ENCODE measurements at places on chromosomes 6 and 20.

DNA sequence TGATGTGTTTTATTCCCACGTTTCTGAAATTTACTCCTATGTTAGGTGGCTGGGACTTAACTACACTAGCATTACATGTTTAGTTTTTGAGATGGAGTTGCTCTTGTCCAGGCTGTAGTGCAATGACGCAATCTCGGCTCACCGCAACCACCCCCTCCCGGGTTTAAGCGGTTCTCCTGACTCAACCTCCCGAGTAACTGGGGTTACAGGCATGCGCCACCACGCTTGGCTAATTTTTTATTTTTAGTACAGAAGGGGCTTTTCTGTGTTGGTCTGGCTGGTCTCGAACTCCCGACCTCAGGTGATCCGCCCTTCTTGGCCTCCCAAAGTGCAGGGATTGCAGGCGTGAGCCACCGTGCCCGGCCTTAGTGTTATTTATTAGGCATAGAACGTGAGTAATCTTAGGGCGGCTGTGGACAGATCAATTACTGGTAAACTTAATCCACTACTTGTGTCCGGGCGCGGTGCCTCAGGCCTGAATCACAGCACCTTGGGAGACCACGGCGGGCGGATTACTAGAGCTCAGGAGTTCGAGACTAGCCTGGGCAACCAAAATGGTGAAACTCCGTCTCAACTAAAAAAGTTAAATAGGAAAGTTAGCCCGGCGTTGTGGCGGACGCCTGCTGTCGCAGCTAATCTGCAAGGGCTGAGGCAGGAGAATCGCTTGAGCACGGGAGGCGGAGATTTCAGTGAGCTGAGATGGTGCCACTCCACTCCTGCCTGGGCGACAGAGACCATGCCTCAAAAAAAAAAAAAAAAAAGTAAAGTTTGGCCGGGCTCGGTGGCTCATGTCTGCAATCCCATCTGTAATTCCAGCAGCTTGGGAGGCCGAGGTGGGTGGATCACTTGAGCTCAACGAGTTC is 123.7 kb upstream of the BTN3A2 start:
- DNase-seq: peak; percentile 71

GRCh38 chr6:44180886-44181285 is 22.3 kb downstream of the CAPN11 start:
- DNase-seq: no peak

- DNase-seq: no peak
These were observed 17.2 kb downstream of the LAMP5 start for GRCh38 chr20:9531581-9531980.

- DNase-seq: no peak
These were observed 172.5 kb downstream of the SLC24A3 start for GRCh38 chr20:19384940-19385339.

- DNase-seq: peak; percentile 28
These were observed 105.5 kb upstream of the BACH2 start for GRCh38 chr6:90401933-90402830.

DNA sequence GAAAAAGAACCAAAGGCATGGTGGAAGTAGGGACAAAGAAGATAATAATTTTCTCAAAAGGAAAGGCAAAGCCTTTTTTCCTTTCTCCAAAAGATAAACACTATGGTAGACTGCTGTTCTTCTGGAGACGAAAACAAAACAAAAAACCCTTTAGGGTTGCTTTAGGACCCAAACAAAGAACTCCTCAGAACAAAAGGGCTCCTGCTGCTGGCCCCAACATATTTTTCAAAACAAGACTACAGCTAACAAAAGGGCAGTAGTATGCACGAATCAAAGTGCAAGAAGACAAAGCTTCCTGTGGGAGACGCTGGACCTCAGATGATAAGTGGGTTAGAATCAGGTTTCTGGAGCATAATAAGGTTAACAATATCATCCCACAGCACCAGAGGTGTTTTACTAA is 15.8 kb downstream of the NCOA5 start:
- no peak for DNase-seq

- no peak for DNase-seq
These were observed 98.7 kb upstream of the SGK1 start for GRCh38 chr6:134416418-134417154.

DNA sequence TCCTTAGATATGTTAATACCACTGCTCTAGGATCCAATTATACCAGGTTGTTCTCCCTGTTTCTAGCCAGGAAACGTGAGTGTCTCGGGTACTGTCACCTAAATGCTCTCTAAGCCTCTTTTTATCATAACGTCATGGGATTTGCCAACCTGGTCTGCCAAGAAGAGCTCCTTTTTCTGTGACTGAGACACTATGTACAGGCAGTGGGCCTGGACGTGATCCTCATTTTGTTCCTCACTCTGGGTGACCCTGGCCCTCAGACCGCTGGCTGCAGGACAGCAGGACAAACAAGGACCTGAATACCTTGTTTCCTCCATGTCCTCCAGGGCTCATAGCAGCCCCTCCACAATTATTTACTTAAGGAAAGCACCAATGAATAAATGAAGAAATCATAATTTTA is 69.1 kb downstream of the CD164 start:
- no peak for DNase-seq

Data from activated naive CD8-positive, alpha-beta T cell treated with anti-CD3 and anti-CD28 coated beads for 36 hours (primary cell).